Cortex of kidney (tissue), 1 donor: ENCODE measurements at places on chromosomes 12 and 14.

DNA sequence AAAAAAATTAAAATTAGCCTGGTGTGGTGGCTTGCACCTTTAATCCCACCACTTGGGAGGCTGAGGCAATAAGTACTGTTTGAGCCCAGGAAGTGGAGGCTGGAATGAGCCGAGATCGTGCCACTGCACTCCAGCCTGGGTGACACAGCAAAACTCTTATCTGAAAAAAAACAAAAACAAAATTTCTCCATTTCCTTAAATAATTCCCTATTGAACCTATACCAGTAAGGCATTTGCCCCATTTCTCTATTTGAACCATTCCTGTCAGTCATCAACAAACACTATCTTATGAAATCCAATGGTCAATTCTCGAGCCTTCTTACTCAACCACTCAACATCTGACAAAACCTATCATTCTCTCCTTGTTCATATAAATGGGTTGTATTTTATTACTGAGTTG is 14.7 kb downstream of the SLC2A14 start:
- no peak for DNase-seq

DNA sequence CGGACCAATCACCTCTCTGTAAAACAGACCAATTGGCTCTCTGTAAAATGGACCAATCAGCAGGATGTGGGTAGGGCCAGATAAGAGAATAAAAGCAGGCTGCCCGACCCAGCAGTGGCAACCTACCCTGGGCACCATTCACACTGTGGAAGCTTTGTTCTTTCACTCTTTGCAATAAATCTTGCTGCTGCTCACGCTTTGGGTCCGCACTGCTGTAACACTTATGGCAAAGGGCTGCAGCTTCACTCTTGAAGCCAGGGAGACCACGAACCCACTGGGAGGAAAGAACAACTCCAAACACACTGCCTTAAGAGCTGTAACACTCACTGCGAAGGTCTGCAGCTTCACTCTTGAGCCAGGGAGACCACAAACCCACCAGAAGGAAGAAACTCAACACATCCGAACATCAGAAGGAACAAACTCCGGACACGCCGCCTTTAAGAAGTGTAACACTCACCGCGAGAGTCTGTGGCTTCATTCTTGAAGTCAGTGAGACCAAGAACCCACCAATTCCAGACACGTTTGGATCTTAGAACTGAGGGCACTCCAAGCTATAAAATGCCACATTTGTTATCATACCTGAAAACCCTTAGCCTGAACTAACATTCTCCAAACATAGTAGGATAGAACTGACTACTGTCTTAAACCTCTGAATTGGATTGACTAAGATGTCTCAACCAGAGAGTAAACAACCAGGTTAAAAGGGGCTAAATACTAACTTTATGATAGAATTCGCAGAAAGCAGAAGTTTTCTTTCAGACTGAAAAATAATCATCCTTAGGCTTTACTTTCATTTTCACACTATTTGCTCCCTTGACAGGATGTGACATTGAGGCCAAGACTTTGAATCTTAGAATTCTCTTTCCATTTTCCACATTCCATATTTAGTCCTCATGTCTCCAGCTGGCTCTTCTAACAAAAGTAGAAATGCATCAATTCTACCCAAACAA is 33.6 kb downstream of the CDKL1 start:
- no peak for DNase-seq

DNA sequence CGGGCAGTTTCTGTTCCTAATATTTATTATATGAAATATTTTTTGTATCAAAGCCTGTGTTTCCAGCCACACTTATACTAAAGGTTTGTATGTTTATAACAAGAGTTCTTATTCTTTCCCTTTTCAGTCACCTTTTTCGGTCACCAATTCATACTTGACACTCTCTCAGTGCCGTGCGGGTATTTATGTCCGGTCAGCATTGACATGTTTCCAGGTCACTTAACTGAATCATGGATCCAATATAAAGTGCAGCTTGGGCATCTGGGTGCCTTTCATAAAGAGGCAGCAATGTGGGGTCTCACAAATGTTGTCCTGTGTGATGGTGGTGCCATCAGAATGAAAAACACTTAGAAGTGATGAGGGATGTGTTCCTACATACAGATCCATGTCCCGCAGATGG is 141.3 kb downstream of the ERC1 start:
- DNase-seq, result no peak

- DNase-seq, result no peak
Observed at GRCh38 chr12:121651320-121651719, 18.1 kb downstream of the MORN3 start.

GRCh38 chr14:55077170-55078151 is 26.0 kb downstream of the MAPK1IP1L start:
- DNase-seq, result no peak

DNA sequence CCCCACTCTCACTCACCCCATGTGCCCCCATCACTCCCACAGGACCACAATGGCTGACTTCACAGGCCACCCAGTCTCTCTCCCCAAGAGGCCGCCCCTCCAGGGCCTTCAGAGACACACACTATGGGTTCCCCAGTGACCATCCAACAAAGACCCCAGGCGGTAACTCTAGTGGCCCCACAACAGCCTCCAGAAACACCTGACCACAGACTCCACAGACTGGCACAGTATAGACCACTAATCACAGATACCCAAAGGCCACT is 3.0 kb downstream of the ZNF605 start:
- DNase-seq, result no peak

GRCh38 chr14:24042746-24043145 is 9.1 kb upstream of the CARMIL3 start:
- DNase-seq, result no peak

DNA sequence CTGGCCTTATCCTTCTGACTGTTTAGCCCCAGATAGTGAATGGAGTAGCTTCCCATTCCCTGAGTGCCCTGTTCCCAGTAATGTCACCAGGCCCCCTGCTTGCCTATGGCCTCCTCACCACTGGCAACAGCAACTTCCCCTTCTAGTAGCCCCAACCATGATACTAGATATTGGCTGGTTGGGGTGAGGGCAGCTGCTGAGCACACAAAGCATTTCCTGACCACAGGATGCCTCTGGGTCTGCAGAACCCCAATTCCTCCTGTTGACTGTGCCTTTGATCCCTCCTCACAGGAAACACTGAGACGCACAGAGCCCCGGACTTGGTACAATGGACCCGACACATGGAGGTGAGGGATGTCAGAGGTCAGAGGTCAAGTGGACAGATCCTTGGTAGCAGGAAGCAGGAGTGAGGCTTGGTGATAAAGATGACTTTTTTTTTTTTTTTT is 597 bp downstream of the SOAT2 start:
- DNase-seq, result no peak

- no peak for DNase-seq
Observed at GRCh38 chr12:107986183-107986582, 142.9 kb upstream of the WSCD2 start.

DNA sequence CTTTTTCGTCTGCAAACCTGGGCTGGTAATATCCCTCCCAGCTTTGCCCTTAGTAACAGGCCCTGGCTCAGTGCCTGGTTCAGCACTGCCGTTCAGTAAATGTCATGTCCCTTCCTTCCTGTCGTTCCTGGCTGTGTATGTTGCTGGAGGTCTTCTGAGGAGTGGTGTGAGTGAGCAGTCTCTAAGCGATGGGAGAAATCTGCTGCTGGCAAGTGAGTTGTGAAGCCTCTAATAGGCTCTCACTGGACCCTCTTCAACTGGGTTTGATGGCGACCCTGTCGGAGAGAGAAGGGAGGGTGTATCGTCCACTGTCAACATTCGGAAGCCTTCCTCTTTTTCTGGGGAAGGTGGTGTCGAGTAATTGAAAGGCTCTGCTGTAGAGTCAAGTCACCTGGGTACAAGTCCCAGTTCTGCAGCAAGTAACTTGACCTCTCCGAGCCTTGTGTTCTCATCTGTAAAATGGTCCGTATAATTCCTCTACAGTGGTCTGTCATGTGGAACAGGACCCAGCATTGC is 62.8 kb downstream of the HRK start:
- no peak for DNase-seq
